ENCODE measurements at places on chromosomes 6 and 20.

GRCh38 chr20:20821484-20822260 is 109.2 kb upstream of the RALGAPA2 start:
- peaks cover 4% of the 10 kb centered on the region for H3K4me1 ChIP-seq
- no peak for DNase-seq
- no peak overlapping the region for H3K27ac ChIP-seq
- H3K27me3 ChIP-seq: peaks cover 16% of the 10 kb centered on the region
- no peaks in the 10 kb centered on the region for H3K36me3 ChIP-seq

GRCh38 chr6:81387163-81387562 is 365.3 kb downstream of the TENT5A start:
- no peak overlapping the region for H3K27ac ChIP-seq
- DNase-seq: no peak
- H3K4me1 ChIP-seq: no peaks in the 10 kb centered on the region

GRCh38 chr6:2038092-2038491 is 207.3 kb downstream of the GMDS start:
- H3K36me3 ChIP-seq: no peaks in the 10 kb centered on the region
- H3K27ac ChIP-seq: no peak overlapping the region
- H3K4me3 ChIP-seq: no peak overlapping the region
- H3K4me1 ChIP-seq: no peaks in the 10 kb centered on the region
- no peak for DNase-seq
- no peaks in the 10 kb centered on the region for H3K27me3 ChIP-seq

DNA sequence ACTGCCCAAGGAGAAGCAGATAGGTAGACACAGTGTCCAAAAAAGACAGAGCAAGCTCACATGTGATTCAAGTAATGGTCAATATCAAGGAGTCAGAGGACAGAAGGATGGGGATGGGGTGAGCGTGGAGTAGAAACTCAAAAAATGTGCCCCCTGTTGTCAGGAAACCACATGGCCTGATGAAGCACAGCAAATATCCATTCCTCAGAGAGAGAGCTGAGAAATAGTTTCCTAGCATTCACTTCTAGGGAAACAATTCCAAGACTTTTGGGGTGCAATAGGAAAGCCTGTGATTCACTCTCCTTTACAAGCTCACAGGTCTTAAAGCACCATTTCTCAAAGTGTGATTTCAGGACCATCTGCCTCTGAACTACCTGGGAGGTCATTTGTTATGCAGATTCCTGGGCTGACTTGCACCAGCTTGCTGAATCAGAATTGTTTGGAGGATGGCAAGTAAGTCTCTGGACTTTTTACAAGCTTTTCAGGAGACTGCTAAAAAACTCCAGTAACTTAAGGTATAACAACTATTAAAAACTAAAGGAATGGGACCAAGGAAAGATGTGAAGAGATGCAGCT is 432.8 kb downstream of the HDGFL1 start:
- H3K4me1 ChIP-seq: no peaks in the 10 kb centered on the region
- H3K27me3 ChIP-seq: no peaks in the 10 kb centered on the region
- no peaks in the 10 kb centered on the region for H3K36me3 ChIP-seq
- DNase-seq: no peak

DNA sequence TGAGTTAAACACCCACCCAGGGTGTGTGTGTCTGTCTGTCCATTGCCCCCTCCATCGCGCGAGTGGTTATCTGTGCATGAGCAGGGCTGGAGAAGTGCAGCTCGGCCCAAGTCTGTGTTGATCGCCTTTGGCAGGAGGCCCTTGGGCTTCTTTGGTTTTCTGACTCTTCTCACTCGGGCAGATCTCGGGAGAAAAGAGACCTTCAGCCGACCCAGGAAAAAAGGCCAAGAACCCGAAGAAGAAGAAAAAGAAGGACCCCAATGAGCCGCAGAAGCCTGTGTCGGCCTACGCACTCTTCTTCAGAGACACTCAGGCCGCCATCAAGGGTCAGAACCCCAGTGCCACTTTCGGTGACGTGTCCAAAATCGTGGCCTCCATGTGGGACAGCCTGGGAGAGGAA is 132.9 kb downstream of the JPH2 start:
- H3K27me3 ChIP-seq: peaks cover 3% of the 10 kb centered on the region
- no peak overlapping the region for H3K4me3 ChIP-seq
- H3K27ac ChIP-seq: no peak overlapping the region
- DNase-seq: no peak
- H3K36me3 ChIP-seq: no peaks in the 10 kb centered on the region
- H3K4me1 ChIP-seq: peaks cover 3% of the 10 kb centered on the region

DNA sequence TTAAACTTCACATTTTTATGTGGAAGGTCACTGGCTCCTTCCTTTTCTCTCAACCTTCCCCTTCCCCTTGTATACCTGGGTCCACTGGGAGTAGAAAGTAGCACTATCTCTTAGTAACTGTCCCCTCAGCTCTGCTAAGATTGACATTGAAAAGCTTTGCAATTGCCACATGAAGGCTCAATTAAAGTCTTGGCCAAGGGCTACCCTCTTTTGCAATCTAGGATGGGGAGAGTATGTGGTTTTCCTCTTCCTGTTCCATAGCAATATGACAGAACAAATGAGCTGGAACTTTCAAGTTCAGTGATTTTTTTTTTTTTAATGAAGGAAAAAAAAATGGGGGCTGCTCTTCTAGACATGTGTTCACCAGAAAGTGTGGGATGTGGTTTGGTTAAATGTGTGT is 37.1 kb downstream of the PROKR2 start:
- H3K4me1 ChIP-seq: no peaks in the 10 kb centered on the region
- no peak overlapping the region for H3K27ac ChIP-seq
- DNase-seq: no peak
- H3K4me3 ChIP-seq: no peak overlapping the region
- peaks cover 20% of the 10 kb centered on the region for H3K27me3 ChIP-seq

GRCh38 chr20:13305284-13305683 is 84.2 kb downstream of the ISM1 start:
- no peak overlapping the region for H3K4me3 ChIP-seq
- H3K27me3 ChIP-seq: peaks cover 4% of the 10 kb centered on the region
- no peaks in the 10 kb centered on the region for H3K36me3 ChIP-seq

GRCh38 chr6:3250231-3250675 is 8.5 kb upstream of the PSMG4 start:
- H3K27me3 ChIP-seq: peaks cover 18% of the 10 kb centered on the region
- no peak overlapping the region for H3K4me3 ChIP-seq
- H3K27ac ChIP-seq: no peak overlapping the region
- H3K36me3 ChIP-seq: peaks cover 3% of the 10 kb centered on the region
- no peak for DNase-seq
- peaks cover 4% of the 10 kb centered on the region for H3K4me1 ChIP-seq
